Pulmonary artery endothelial cell (primary cell): ENCODE measurements at places on chromosomes 11 and 22.

DNA sequence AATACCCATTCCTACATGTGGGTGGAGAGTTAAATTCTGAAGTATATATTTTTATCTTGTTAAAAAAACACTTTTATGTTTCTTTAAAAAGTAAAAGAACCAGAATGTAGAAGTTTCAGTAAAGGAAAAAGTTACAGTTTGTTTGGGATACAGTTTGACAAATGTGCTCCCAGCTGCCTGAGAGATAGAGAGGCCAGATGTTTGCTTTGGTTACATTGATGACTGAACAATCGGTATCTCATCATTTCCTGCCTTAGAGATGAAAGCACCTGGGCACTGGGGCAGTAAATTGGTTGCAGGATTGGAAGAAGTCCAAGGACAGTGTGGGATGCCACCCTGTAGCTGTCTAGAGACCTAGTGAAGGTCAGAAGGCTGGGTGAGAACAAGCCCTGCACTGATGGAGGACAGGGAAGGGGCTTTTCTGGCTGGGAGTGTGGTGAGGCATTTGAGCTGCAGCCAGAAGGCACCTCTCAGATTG is 16.6 kb downstream of the MED15 start:
- no peak for DNase-seq

DNA sequence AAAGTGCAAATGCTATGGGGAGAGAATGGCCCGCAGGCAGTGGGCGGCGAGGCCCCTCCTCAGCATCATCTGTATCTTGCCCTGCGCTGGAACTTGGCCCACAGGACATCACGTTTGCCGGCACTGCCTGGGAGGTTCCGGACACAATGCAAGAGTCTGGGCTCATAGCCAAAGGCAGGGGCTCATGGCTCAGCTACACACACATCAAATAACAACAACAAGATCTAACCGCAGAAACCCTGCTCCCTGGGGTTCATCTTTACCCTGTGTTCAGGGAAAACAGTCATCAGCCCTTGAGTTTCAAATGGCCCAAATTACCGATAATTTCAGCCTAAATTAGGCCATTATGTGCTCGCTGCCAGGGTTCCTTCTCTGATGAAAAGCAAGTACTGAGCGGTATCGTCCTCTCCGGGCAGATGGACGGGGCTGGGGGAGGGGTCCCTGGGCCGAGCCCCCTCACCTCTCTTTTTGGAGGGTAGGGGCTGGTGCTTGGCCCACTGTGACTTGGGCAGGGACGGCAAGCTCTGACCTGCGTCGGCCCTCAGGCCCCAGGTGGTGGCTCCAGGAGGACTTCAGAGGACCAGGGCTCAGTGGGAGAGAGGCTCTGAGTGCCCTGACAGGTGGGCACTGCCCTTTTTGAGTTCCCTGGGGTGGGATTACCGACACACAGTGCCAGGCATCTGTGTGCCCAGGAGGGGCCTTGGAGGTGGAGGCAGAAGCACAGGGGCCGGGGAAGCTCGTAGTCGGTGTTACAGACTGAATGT is 25.0 kb upstream of the GAL start:
- peak; percentile 65 for DNase-seq

DNA sequence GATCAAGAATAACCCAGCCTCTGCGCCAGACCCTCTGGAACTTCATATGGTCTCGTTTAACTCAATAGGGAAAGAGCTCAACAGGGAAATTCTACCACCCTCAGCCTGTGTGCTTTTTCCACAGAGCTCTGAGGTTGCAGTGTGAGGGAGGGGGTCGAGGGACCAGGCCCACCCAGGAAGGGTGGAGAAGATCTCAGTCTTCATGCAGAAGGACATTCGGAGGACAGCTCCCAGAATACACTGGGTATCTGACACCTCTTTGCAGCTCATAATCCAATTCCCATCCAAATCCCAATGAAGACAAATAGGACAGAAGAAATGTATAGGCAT is 56.6 kb downstream of the ST14 start:
- no peak for DNase-seq

DNA sequence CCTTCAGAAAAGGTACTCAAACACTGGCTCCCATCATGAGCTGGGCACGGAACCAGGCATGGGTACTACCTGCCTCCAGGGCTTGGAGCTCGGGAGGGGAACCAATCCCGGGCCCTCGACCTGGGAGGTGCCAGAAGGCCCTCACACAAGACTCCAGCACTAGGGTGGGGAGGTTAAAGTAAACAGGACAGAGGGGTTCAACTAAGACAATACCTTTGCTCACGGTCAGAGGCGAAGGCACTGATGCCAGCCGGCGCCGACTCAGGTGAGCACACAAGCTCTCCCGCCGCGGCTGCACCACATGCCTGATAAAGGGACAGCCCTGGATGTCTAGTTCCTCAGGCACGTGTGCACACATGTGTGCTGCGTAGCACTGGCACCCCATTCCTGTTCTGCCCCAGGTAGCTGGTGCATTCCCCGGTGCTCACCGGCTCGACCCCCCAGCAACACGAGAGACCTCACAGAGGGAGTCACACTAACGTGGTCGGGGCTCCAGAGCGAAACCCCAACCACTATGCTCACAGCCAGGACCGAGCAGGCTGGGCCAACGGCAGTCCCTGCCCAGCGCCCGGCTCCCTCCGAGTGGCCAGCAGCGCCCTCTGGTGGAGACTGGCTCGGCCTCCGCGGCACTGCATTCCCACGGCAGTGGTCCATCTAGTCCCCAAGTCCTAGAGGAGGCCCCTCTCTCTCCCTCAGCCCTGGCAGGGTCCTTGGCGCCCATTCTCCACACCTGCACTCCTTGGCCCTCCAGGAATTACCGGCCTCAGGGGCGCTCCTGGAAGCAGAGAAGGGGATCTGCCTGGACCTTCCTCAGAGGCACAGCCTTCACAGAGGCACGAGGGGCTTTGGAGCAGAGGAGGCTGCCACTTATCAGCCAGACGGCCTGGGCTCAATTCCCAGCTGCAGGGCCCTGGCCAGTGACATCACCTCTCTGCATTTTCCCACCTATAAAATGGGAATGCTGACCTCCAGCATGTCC is 28.8 kb upstream of the MOB2 start:
- no peak for DNase-seq

GRCh38 chr11:84634309-84634708 is 992.8 kb downstream of the DLG2 start:
- no peak for DNase-seq

DNA sequence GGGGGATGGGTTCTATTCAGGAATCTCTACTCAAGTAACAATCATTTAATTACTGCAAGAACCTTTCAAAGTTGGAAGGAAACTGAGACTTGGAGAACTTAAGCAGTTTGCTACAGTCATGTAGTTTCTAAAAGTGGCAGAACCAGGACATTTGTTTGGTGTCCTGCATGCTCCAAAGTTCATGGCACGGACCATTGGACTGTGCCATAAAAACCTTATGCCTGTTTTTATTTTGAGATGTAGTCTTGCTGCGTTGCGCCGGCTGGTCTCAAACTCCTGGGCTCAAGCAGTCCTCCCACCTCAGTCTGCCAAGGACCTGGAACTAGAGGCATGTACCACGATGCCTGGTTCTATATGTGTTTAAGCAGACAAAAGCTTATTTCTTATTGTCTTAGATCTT is 18.6 kb upstream of the AIFM3 start:
- no peak for DNase-seq
